ENCODE measurements at places on chromosomes 3 and 15. TPM values are rescaled to one million over a fixed set of nuclear protein-coding genes. Genes with fewer than 3 reads are reported as not detected.

DNA sequence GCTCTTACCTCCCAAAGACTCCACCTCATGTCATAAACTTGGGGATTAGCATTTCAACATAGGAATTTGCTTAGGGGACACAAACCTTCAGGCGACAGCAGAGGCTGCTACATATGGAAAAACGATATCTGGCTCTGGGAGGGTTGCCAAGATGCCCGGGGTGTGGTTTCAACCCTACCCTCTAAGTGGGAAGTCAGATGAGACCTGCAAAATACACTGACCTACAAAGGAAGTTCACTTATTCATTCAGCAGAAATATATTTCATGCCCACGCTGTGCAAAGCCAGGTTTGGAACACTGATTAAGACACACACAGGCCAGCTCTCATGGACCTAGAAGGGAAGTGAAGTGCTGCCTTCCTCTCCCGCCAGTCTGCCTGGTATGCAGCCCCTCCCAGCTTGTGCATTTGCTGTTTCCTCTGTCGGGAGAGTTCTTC, 239.3 kb downstream of the FEZF2 start:
- no peak for DNase-seq

GRCh38 chr15:75597667-75598341, 18.7 kb upstream of the PTPN9 start:
- DNase-seq = no peak

DNA sequence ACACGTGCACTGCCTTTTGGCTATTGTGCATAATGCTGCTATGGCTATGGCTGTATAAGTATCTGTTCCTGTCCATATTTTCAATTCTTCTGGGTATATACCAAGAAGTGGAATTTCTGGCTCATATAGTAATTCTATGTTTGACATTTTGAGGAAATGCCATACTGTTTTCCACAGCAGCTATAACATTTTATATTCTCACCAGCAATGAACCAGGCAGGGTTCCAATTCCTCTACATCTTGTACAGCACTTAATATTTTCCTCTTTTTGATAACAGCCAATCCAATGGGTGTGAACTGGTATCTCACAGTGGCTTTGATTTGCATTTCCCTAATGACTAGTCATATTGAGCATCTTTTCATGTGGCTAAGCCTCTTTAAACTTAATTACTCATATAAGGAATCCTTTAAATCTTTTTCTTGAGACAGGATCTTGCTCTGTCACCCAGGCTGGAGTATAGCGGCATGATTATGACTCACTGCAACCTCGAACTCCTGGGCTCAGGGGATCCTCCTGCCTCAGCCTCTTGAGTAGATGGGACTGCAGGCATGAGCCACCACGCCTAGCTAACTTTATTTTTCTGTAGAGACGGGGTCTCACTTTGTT, 38.1 kb upstream of the IGDCC4 start:
- DNase-seq = no peak

GRCh38 chr3:33544126-33544525, 103.9 kb upstream of the UBP1 start:
- DNase-seq = no peak

GRCh38 chr3:67382536-67382935, 271.9 kb downstream of the SUCLG2 start:
- no peak for DNase-seq

GRM2 gene
- not detected for total RNA-seq

CCDC39 gene
- 0.72 TPM for total RNA-seq

DNA sequence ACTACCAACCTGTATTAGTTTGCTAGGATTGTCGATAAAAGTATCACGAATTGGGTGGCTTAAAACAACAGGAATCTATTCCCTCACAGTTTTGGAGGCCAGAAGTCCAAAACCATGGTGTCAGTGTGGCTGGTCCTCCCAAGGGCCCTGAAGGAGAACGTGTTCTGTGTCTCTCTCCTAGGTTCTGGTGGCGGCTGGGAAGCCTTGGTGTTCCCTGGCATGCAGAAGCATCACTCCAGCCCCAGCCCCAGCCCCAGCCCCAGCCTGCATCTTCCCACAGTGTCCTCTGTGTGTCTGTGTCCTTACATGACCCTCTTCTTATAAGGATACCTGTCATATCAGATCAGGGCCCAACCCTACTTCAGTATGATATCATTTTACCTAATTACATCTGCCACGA, 272.5 kb upstream of the LYSMD4 start:
- DNase-seq = no peak

NEK10 gene
- 0.91 TPM for total RNA-seq

DNA sequence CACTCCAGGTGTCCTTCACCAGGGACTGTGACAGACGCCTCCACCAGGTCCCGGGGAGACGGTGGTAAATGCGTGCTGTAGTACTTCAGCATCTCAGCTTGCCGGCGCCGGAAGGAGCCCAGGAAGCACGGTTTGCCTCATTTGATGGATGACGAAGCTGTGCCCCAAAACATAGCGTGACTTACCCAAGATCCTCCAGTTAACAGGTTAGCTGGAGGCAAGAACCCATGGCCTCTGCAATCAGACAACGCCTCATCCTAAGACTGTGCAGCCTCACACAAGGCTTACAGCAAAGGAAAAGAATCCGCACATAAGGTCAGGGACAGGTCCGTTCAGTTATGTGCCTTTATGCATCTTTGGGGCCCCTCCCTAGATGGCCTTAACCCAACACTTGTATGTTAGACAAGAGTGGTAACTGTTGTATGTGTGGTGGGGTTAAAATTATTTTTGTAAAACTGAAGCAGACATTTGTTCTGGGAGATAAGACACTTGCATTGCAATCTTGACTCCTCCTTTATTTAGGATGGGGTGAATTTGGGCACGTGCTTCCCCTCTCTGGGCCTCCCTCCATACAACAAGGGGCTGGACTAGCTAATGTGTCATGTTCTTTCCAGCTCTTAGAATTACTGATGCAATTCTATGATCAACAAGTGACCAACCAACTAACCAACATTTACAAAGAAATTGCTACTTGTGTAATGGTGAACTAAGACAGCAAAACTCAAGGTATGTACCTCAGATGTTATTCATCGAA, 39.4 kb downstream of the VGLL4 start:
- peak; percentile 77 for DNase-seq

SQOR gene
- 12.2 TPM for total RNA-seq

- no peak for DNase-seq
Measured at GRCh38 chr3:8239718-8240695, 261.6 kb upstream of the LMCD1 start.

DNA sequence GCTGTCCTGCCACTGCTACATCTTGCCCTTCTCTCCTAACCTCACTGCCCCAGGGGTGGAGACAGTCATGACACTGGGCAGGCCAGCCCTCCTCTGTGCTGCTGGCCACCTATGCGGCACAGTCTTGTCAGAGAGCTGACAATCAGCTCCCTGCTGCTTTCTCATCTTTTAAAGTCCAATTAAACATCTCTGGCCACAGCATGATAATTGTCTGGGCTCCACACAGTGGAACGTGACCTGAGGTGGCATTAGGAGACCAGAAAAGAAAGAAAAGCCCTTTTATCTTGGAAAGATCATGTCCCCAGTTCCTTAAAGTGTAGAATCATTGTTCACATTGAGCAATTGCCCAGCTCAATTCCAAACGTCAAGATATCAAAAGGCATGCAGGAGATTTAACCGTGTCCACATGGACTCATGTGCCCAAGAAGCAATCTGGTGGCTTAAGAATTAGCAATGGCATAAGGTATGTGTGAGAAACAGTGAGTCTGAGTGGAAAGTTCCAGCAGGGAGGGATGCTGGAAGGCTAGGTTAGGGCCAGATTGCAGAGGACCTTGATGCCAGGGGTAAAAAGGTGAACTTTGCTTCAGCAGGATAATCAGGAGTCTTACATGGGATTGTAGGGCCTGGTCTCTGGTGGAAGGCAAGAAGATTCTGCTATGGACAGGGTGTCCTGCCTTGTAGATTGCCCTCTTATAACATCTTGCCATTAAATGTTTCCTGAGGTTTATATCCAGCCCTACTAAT, 15.3 kb upstream of the CACNA1D start:
- no peak for DNase-seq

GRCh38 chr15:73907035-73907408, 19.2 kb upstream of the LOXL1 start:
- DNase-seq = no peak

GRCh38 chr15:29403772-29404171, 134.2 kb upstream of the NSMCE3 start:
- no peak for DNase-seq

Measured in ovary (tissue), 10 donors.